ENCODE measurements at places on chromosomes 11 and 22.

DNA sequence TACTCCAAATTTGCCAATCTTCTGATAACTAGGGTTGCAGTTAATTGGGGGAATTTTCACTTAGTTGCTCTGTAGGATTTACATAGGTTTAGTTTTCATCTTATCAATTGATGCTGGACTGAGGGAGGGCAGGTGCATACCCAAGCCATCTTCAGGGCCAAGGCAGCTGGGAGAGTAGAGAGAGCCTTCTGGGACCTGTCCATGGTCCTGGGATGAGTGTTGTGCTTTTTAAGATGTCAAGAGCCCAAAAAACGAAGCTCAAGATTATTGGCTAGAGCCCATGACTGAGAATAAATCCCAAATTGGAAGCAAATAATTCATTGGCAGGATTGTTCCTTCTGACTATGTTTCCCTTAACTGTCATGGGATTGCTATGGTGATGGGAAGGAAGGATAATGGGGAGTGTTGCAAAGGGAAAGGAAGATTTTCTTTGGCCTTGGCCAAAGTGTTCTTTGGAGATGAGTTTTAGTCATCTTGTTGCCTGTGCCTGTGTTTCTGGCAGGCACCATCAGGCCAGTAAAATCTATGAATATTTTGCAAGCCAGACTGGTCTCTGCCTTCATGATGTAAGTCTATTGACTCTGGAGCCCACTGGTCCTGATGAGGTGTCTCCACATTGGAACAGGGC is 4.5 kb downstream of the SLC22A6 start:
- no peak for DNase-seq

DNA sequence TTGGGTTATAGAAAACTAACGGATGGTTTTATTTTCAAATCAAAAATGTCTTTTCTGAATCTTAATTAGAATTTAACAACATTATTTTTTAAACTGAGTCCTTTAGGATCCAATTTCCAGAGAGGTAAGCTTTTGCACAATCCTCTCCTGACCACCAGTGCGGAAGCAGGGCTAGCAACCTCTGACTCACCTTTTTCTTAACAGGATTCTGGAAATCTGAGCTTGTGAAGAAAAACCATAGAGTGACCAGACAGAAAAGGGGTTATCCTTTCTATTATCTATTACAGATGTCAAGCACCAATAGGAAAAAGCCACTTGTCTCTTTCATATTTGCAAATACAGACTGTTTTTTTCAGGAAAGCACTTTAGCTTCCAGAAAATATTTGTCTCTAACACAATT is 25.3 kb downstream of the ALG9 start:
- DNase-seq = no peak

- DNase-seq = no peak
Measured at GRCh38 chr11:131595797-131596196, 225.4 kb downstream of the NTM start.

DNA sequence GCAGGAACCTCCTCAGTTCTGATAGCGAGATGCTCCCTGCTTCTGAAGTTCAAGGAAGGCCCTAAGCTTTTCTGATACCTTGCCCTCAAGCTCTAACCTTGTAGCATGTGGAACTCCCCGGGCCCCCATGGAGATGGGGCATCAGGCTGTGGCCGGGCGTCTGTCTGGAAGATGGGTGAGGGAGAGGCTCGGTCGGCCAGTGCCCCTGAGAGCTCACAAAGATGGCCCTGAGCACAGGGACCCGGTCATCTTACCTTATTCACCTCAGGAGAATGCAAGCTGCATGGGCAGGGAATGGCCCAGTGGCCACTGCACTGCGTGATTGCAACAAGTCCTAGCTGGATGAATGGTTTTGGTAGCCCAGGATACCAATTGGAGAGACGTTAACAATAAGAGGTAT is 830.3 kb downstream of the TBC1D22A start:
- no peak for DNase-seq

DNA sequence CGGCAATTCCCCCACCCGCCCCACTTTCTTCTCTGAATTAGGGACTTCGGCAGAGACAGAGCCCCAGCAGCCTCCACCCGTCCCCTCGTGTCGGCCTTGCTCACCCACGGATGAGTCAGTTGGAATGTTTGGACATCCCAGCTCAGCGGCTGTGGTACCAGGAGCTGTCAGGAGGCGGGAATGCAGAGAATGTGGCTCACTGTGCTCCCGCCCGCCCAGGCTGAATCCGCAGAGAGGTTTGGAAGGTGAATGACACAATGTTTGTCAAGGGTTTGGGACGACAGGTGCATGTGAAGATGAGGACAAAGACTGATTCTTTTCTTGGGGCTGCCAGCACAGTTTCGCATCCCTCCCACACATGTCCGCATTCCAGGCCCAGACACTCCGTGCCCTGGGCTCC is 39.6 kb downstream of the LIF start:
- no peak for DNase-seq

DNA sequence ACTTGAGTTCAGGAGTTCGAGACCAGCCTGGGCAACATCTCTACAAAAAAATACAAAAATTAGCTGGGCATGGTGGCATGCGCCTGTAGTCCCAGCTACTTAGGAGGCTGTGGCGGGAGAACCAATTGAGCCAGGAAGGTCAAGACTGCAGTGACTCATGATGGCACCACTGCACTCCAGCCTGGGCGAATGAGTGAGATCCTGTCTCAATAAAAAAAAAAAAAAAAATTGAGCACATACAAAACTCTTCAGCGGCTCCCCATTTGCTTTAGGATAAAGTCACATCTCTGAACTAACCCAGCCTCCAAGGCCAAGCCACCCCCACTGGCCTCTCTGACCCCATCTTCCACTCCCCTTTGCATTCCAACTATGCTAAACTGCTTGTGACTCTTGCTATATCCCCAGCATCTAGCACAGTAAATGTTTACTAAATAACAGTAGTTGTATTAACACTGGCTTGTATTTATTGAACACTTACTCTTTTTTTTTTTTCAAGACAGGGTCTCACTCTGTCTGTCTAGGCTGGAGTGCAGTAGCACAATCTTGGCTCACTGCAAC is 28.9 kb downstream of the CREB3L1 start:
- DNase-seq = no peak

All from CD4-positive, CD25-positive, alpha-beta regulatory T cell (primary cell).